ENCODE measurements at places on chromosomes 11 and 22.

DNA sequence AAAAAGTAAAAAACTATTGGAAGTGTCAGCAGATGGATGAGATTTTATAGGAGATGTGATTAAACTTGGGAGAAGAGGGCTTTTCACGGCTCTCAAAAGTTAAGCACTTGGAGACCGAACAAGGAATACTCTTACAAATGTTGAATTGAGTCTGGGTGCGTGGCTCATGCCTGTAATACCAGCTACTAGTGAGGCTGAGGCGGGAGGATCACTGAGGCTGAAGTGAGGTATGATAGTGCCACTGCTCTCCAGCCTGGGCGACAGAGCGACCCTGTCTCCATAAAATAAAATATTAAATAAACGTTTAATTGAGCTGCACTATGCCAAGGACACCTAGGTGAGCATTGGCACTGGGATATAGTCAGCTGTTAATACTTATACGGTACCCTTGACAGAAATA lies 1.9 kb downstream of the CEP57 start:
- DNase-seq = no peak

DNA sequence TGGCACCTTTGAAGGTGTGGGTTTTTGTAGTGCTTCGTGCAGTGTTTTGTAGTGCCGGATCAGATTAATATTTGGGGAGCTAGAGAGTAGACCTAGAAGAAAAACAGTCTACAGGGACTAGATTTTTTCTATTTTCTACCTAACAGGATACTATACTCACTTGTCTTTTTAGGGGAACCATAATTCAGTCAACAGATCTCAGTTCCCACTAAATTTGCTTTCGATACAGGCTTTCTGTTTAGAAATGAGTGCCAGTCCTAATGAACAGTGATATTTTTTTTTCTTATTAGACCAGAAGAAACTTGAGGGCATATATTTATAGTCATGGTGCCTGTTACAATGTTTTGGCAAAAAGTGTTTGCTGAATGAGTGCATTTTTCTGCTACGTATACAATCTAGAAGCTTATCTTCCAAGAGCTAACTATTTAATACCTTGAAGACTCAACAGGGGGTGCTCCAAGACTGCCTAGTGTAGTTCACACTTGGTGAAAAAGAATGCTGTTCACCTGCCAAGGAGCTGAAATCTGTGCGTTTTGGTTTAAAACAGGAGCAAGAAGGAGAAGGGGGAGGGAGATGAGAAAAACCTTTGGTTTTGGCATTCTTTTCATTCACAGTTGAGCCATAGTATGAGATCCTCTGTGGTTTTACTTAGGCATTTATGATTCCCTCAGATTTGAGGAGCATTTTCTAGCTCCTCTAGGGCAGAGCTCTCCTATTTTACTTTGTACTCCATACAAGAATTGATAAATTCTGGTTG lies 44.9 kb upstream of the VSTM5 start:
- no peak for DNase-seq

GRCh38 chr11:17354601-17354991 lies 3.0 kb downstream of the NCR3LG1 start:
- DNase-seq = peak; percentile 16

GRCh38 chr22:38766076-38766777 lies 10.4 kb upstream of the SUN2 start:
- no peak for DNase-seq

DNA sequence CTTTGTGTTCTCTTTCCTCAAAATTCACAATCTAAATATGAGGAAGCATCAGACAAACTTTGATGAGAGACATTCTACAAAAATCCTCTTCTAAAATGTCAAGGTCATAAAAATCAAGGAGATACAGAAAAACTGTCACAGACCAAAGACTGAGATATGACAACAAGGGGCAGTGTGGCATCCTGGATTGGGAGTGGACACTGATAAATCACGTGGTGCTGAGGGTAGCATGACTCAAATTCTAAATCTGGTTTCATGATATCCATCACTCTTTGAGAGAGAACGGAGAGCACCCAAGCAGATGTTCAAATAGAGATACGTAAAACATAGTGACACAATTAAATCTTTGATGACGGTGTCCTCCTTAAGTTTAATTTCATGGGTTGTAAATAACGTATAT lies 13.0 kb upstream of the CARD18 start:
- DNase-seq = no peak

- no peak for DNase-seq
These were observed 1307.8 kb upstream of the RAG2 start for GRCh38 chr11:37905707-37906417.
